ENCODE measurements at places on chromosomes 4 and X. TPM values are rescaled to one million over a fixed set of nuclear protein-coding genes. Genes with fewer than 3 reads are reported as not detected.
A peak's percentile ranks its signal among the peaks of the same experiment; 100 is the strongest.

DNA sequence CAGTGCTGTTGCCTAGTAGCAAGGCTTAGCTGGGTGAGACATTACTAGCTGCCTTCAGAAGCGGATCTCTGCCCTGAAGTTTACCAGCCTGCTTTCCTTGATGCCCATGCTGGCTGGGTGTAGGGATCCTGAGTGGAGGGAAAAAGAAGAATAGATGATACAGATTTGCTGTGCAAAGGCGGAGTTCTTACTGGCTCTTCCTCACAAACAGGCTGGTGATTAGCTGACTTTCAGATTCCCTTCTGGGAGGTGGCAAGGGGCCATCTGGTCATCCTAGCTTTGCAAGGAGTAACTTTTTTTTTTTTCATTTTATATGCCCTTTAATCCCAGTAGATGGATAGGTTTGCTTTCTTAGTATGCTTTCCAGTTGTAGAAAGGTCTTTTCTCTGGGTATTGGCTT is 44.8 kb downstream of the SMARCA5 start:
- DNase-seq: no peak

MEPE gene
- total RNA-seq: not detected

DNA sequence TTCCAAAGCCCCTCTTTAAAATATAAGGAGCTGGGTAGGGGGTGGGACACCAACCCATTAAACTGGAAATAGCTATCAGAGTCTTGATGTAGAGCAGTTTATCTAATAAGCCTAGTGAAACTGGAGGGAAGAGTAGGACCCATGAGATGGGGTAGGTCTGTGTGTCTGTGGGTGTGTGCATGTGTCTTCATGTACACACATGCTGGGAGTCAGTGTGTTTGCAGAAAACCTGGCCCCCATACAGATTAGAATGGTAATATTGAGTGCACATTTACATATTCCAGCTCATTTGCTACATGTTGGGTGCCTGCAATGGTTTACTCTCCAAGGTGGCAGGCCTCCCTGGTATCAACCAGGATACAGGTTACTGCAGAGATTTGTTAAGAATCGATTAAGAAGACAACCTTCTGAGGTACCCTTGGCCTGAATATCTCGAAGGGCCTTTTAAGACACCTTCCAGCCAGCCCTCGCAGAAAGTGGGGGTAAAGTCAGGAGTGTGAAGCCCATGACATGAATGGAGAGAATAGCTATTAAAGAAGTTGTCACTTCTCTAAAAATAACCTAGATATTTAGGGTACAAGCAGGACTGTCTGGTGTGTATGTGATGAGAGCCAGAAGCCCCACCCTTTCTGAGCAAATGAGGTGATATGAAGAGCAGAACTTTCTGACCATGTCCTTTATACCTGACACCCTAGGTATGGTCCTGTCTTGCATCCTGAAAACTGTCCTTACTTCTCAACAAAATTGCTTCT is 75.7 kb upstream of the TEX13D start:
- no peak for DNase-seq

GRCh38 chrX:65582450-65583082 is 48.0 kb upstream of the LAS1L start:
- DNase-seq: no peak

GRCh38 chr4:73194064-73194463 is 64.5 kb downstream of the ANKRD17 start:
- no peak for DNase-seq

DNA sequence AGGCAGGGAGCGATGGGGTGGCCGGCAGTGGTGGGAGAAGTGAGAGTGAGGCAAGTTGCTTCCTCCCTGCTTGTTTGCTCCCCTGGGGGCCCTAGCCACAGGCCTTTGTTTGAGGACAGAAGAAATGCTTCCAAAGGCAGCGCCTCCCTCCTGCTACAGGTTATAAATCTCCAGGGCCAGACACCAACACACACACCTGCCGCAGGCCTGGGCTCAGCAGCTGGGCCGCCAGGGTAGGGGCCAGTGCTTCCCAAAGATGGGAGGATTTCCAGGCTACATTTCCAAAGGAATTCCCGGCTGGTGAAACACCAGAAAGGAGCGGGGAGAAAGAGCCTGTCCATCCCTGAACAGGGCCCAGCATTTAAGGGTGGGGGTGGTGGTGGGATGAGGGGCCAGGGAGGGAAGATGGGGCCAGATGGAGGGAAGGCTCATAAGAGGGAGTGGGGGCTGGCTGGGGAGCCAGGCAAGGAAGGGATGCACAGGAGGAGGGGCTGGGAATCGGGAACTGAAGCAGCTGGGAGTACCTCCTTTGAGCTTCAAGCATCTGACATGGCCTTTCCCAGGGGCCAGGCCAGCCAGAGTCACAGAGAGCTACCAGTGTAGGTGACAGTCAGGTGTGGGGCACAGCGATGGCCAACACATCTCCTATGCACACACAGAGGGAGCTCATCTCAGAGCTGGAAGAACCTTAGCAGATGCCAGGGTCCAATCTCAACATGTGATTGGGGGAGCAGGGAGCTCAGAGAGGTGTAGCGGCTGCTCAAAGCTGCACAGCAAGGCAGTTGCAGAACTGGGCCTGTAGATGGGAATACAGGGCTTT is 143.9 kb downstream of the PJA1 start:
- no peak for DNase-seq

- no peak for DNase-seq
These were observed 22.4 kb upstream of the RBPJ start for GRCh38 chr4:26298198-26298947.

PNMA6A gene
- total RNA-seq: 0.31 TPM

DNA sequence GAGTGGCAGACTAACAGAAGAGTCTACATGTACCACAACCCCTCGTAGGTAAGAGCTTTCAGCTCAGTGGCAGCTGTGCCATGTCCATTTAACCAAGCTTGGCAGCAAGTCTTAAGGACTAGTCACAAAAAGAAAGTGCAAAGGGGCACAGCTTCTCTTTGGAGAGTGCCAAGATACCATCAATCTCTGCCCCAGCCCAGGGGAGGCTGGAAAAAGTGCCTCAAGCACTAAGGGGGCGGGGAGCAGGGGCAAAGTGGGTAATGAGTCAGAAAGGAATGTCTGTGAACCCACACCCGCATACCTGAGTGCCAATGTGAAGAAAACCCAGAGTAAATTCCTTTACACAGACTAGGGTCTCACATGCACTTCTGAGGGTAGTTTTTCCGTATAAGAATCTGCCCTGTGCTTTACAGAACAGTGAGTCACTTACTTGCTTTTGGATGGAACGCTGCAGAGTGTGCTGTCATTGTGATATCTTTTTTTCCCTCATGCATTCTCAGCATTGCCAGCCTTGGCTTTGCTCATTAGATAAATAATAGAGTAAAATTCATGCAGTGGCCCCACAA is 219.8 kb downstream of the ZNF674 start:
- peak; percentile 90 for DNase-seq

TREX2 gene
- 2.0 TPM for total RNA-seq

DNA sequence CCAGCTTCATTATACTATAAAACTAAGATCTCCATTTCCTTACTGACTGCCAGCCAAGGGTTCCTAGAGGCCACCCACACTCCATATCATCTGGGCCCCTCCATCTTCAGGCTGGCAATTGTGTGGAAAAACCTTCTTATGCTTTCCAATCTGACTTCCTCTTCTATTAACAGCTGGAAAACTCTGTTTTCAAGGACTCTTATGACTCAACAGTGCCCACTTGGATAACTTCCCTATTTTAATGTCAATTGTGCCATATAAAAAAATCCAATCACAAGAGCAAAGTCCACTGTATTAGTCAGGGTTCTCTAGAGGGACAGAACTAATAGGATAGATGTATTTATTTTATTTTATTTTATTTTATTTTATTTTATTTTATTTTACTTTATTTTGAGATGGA is 41.0 kb upstream of the CPEB2 start:
- DNase-seq: no peak

GRCh38 chrX:46380148-46380752 is 165.0 kb downstream of the ZNF674 start:
- DNase-seq: no peak

DNA sequence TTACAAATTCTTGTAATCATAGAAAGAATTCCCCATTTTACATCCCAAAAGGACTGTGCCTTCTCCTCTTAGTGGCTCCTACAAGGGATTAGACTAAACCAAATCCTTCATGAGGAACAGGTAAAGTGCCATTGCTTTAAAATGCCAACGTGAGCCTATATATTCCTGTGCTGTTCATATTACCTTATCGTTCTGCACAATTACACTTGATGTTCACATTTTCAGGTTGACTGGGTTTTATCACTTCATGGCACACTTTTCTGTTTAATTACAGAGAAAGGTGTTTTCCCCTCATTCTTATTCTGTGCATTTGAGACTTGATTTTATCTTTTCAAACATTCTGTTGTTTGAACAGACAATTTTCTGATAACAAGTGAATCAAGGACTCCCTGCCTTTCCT is 645.6 kb upstream of the FTHL17 start:
- DNase-seq: no peak

- DNase-seq: no peak
These were observed 87.4 kb downstream of the FAM9B start for GRCh38 chrX:8946563-8946962.

GRCh38 chr4:181860157-181860556 is 383.0 kb upstream of the TENM3 start:
- DNase-seq: no peak

LUZP4 gene
- not detected for total RNA-seq

DNA sequence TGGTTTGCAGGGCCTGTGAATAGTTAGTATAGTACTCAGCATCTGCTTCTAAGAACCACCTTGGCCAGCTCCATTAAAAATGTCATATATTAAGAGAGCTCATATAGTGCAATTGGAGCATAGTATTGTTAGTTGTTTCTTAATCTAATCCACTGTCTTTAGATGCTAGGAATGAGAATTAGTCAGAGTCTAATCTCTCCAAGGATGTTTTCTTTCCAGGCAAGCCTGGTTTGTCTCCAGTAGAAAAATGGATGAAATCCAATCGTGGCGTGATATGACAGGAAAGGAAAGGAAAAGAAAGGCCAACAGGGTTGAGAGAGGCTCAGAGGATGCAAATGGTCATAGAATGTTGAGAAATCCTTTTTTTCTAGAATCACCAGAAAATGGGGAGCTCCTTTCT is 15.0 kb upstream of the TMEM164 start:
- no peak for DNase-seq

DNA sequence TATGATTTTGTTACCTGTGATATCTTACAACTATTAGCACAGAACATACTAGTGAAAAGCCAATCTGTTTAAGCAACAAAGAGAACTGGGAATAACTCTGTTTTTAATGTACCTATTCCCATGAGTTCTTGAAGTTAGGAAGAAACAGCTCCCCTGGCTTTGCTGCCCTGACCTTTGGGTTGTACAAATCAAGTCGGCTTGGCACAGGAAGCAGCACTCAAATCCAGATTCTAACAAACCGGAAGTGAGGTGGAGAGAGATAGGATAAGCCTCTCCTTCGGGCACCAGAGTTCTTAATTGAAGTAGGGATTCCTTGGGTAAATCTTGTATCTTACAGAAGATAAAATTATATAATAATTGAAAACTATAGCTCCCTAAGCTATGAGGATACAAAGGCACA is 144.8 kb upstream of the CPEB2 start:
- no peak for DNase-seq

GPC3 gene
- total RNA-seq: 4.0 TPM

DNA sequence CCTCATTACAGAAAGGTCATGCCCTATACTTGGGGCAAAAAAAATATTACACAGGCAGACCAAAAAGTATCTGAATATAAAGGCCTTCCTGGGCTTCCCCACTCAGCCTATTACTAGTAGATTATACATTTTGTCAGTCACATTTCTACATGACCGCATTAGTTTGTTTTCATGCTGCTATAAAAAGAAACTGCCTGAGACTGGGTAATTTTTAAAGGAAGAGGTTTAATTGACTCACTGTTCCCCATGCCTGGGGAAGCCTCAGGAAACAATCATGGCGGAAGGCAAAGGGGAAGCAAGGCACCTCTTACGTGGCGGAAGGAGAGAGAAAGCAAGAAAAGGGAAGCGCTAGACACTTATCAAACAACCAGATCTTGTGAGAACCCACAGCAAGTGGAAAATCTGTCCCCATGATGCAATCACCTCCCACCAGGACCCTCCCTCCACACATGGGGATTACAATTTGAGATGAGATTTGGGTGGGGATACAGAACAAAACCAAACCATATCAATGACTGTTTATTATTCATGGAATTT is 1312.0 kb downstream of the PCDH7 start:
- DNase-seq: no peak

DNA sequence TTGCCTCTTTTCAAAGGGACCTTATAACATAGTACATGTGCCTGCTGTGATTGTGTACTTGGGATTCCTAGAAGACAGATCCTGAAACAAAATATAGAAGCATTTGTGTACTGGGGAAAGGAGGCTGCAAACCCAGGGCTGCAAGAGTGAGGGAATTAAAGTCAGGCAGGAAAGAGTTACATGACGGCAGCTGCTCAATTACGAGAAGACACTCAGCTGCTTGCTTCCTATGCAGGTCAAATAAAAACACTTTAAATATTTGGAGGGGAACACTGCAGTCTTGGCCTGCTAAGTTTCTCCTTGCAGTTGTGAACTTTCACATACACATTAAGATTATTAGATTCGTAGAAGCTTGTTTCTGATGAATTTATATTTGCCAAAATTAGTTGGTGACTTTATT is 191.9 kb upstream of the CXCL13 start:
- no peak for DNase-seq

CLDN2 gene
- 24.7 TPM for total RNA-seq

GAB1 gene
- total RNA-seq: 13.4 TPM

DNA sequence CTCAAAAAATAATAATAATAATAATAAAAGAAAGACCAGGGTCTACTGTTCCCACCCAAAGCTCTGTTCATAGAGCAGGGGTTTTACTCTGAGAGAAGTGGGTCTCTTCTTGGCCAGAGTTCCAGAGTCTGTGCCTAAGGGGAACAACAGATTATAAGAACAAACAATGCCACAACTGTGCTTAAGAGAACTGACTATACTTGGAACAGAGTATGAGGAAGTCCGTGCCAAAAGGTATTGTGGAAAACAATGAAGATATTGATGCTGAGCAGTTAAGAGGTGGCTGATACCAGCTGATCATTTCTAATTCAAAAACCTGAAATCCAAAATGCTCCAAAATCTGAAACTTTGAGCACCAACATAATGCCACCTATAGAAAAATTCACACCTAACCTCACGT is 229.6 kb downstream of the FBXO8 start:
- DNase-seq: no peak

- peak; percentile 19 for DNase-seq
These were observed 291 bp upstream of the NBDY start for GRCh38 chrX:56728752-56729151.

DNA sequence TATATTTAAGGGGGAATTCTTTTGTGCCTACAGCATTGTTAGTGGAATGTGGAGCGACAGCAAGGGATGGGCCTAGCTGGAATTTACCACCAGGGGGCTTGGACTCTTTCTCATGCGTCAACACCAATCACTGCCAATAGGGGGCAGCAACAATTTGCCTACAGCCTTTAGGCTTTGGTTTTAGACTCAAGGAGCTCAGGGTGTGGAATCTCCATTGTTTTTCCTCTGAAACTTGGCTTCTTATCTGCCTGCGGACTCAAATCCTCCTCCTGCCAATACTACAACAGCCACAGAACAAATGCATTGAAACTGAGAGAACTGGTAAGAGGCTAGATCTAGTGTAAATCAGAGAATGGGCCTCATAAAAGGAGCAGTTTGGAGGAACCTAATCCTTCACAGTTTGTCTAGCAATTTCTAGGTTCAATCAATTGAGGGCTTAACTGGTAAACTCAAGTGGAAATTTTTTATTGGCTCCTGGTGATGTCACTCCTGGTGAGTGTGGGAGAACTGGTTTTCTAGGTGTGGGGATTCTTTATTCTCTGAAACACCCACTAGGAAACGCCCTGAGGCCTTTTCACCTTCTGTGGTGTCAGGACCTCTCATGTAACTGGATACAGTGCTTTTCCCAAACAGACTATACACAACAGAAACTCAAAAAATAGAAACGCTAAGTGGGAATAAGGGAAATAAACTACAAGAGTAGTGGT is 27.9 kb upstream of the TMSB4X start:
- peak; percentile 86 for DNase-seq

CCKAR gene
- total RNA-seq: not detected

TMSB15C gene
- total RNA-seq: 4.0 TPM

All from Calu3 (cell line).